ENCODE measurements at places on chromosomes 3 and 15.

DNA sequence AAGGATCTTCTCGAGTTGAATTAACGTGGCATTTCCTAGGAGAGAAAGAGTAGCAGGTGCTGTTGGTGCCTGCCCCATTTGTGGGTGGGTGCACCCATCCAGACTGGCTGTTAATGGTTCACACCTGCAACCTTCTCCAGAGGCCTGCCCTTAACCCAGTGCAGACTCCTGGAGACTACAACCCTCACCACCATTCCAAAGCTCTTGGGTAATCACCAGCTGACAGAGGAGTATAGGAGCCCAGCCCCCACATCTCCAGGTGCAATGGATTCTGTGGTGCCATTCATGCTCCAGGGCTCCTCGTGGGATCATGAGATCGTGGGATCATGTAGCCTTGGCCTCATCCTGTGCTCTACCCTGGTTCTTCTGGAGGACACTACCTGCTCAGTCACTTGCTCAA, 60.2 kb downstream of the SEMA5B start:
- DNase-seq: no peak

DNA sequence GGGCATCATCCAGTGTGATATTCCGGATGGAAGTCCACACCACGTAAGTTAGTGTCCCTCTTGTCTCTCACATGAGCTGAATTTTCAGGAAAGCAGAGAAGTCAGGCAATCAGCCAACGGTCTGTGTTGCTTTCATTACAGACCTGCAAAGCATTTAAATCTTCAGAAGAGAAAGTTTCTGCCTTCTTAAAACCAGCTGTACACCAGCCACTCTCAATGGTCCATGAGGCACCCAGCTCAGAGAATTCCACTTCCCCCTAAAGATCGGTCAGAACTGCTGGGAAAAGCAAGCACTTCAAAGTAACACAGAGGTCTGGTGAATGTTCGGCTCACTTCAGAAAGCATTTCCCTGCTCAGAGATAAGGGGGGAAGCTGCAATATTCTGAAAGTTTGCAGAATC, 903.7 kb downstream of the EPHA3 start:
- DNase-seq: peak; percentile 14

- DNase-seq: peak; percentile 23
These were observed 159.4 kb downstream of the ZIC4 start for GRCh38 chr3:147246906-147247305.

- no peak for DNase-seq
These were observed 270.3 kb downstream of the IL5RA start for GRCh38 chr3:2839876-2840275.
